ENCODE measurements at places on chromosomes 6 and 20.

- no peak for DNase-seq
Measured at GRCh38 chr6:10460096-10460495, 45.2 kb upstream of the TFAP2A start.

GRCh38 chr20:53981752-53982437 lies 88.5 kb downstream of the BCAS1 start:
- no peak for DNase-seq

DNA sequence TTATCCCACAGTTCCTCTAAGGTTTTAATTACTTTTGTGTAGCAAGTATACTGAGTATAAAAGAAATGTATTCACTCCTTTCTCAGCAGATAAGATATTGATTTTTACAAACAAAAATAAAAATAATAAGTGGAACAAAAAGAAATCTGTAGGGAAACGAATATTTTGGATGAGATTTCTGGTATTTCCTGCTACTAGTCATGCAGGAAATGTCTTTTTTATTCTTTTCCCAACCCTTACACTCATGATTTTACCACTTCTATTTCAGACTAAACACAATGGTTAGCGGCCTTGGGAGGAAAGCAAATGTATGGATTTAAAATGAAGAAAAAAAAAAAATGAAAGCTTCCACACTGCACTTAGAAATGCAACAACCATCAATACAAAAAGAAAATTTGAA lies 580.5 kb upstream of the MARCKS start:
- no peak for DNase-seq

DNA sequence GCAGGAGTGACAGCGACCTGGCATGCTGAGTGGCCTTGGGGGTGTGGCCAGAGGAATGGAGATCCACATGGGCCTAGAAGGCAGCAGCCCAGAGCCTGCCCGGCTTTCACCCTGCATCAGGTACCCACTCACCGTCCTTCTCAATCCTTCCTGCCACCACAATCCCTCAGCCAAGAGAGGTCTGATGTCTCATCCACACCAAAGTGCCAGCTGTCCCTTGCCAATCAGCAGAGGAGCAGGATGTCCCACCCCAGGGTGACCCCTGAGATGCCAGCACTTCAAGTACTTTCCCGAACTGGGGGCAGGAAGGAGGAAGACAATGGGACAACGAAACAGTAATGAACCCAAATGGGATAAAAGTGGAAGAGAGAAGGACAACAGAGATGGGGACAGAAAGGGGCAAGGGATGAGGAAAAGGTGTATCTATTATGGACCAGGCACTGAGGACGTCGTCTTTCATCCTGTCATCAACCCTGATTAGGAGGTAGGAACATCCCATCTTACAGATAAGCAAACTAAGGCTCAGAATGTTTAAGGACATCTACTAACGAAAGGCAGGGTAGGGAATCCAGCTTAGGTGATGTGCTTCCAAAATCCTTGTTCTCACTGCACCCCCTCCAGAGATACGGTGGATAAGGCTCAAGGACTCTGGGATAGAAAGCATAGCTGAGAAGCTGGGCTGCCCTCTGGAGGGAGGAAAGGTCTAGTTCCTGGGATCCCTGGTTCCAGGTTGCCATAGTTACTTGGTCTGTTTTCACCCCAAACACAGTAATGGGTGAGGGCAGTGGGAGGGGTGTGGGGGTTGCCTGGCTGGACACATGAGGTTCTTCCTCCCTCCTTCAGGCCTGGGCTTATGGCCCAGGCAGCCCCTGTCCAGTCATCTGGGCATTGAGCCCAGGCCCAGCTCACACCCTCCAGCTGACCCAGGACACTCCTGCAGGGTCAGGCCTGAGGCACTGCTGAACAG lies 4.5 kb upstream of the TNXB start:
- DNase-seq, result no peak

DNA sequence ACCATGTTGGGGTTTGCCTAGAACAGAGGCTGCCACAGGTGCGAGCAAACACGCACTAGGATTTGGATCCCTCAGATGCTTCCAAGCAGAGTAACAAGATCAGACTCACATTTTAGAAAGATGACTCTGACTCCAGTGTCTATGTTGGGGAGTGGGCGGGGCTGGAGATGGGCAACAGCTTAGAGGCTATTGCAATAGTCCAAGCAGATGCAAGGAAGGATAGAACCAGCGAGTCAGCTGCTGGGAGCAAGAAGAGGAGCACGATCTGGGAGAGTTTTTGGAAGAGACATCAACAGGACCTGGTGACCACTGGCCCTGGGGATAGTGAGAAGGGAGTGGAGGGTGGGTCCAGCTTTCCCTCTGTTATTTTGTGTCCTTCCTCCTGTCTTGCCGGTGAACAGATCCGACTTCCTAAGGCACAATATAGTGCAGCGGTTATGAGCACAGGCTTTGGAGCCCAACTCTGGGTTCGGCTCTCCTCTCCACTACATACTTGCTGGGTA lies 52.7 kb downstream of the FGD2 start:
- no peak for DNase-seq

Data from central memory CD8-positive, alpha-beta T cell (primary cell).